NCI-H2081 (cell line): ENCODE measurements at places on chromosomes 12 and 14.
A peak's percentile ranks its signal among the peaks of the same experiment; 100 is the strongest.

DNA sequence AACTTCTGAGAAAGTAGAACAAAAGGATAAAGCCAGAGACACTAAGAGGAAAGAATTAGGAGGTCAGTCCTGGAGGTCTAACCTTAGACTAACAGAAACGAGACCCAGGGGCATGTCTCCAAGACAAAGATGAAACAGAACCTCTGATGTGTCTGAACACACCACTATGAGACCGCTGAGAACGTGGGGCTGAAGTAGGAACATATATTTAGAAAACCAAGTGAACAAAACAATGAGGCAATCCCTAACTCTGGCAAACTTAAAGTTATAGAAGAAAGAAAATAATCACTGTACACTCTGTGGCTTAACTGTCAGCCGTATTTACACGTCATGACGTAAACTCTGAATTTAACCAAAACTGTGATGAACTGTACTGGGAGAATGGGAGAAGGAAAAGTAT lies 17.9 kb downstream of the KCTD10 start:
- no peak for DNase-seq

GRCh38 chr12:55938826-55939501 lies 8.0 kb downstream of the DGKA start:
- no peak for DNase-seq

GRCh38 chr12:64749461-64750200 lies 9.6 kb downstream of the GNS start:
- no peak for DNase-seq

DNA sequence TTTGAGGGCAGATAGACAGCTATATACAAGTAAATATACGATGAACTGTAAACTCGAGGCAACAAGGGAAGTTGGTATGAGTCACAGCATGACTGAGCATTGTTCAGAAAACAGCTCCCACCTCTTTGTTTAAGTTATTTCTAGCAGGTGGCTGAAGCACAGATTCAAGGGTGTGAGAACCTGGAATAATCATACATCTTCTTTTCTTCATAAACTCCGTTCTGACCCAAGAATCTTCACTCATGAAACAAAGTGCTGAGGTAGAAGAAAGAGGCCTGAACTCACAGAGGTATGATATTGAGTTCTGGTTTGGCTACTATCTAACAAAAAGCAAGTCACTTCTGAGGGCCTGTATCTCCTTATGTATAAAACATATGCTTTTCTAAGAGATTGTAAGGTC lies 364.1 kb upstream of the KITLG start:
- DNase-seq: no peak

DNA sequence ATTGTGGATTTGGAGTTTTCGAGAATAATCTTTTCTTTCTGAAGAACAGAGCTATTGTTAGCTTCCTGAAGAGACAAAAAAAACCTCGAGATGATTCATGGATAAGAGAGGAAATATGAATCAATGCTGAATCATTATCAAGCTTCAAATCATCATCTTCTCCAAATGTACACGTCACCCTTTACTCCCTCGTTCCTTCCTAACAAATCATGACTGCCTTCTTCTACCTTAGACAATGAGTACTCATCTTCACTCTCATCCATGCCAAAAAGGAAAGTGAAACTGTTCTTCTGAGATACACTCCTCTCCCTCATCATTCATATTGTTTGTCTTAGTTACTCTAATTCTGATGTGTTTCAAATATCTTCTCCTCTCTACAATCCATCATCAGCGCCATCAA lies 1115.8 kb upstream of the ATXN7L3B start:
- DNase-seq: no peak

- peak; percentile 33 for DNase-seq
These were observed 2.3 kb upstream of the DIO2 start for GRCh38 chr14:80213602-80214001.

GRCh38 chr12:25896981-25897380 lies 61.5 kb upstream of the RASSF8 start:
- no peak for DNase-seq

- DNase-seq: no peak
These were observed 8.4 kb downstream of the ZC2HC1C start for GRCh38 chr14:75077794-75078193.

- DNase-seq: no peak
These were observed 23.3 kb downstream of the LMNTD1 start for GRCh38 chr12:25529738-25530137.

DNA sequence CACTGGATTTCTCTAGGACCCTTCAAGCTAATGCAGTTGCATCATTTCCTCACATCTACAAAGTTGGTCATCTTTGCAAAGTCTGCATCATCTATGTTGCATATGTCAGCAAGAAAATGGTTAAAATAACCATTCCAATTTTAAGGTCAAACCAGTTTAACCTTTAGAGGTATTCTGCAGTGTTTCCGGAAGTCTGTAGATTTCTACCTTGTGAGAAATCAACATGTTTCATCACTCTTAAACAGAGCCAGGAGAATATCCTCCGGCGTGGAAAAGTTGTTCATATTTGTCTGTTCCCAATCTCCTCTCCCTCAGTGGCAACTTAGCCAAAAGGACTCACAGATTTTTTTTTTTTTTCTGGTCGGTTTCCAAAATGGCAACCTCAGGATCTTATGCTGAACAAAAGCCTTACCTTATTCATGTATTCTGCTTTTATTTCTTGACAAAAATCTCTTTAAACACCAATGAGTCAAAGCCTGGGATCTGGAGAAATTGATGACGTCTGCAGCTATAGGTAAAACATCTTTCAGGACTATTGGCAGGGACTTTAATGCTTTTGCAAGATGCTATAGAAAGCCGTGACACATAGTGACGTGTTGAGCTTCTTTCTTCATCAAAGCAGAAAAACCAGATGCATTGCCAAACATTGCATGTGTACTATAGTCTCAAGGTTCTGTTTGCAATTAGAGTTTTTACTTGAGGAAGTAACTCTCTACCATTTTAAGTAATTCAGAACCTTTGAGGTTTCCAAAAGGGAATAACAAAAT lies 16.0 kb upstream of the CDK17 start:
- DNase-seq: no peak

DNA sequence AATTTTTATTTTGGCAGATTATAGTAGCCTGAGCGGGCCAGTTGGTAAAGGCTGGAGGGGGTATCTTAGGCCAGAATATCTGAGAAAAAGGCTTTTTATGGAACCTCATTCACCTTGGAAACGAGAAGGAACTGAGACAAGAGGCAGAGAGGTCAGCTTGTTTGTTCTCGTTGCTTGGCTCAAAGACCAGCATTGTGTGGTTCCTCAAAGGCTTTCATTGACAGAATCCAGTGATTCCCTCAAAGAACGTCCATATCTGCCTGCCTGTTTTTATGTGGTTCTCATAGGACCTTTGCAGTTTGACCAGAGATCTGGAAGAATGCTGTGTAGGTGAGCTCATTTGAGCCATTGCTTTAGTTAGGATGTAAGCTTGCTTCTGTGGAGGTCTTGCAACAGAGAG lies 117.3 kb downstream of the CFAP54 start:
- DNase-seq: no peak

- no peak for DNase-seq
These were observed at the start of gene LRRC43 for GRCh38 chr12:122182887-122183587. LRRC43 (plus strand) TSS chr12:122183123; CDS start chr12:122183145, 22 bp downstream.

DNA sequence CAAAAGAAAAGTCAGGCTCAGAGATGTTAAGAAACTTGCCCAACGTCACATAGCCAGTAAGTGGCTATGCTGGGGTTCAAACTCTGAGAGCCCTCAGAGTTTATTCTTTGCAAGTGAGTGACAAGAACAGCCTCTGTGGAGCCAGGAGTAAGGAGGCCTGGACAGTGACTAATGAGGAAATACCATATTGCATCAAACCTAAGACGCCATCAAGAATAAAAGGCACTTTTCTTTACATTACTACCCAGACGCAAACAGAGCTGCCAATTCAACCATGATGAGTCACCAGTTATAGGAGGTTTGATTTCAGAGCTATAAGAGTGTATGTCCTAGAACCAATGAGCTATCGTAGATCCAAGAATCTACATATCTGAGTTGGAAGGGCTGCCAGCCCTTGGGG lies 9.4 kb downstream of the TNFRSF1A start:
- DNase-seq: no peak

GRCh38 chr12:18368594-18368993 lies 107.3 kb downstream of the PIK3C2G start:
- DNase-seq: no peak

- no peak for DNase-seq
These were observed 3.2 kb upstream of the SOCS2 start for GRCh38 chr12:93569301-93569655.

DNA sequence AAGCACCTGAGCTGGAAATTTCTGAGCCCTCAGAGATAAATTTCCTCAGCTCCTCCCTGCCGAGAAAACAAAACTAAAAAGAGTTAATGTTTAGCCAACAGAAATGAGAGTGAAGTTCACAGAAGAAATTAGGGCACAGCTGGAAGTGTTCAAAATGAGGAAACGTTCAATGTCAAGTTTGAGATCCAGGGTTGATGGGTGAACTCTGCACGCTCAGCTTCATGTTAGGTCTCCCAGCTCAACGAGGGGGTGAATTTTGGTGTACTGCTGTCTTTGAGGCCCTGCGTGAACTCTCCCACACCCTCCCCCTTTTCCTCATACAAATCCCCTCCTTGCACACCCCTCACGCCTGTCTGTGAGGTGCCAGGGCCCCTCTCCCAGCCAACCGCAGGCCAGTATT lies 13.3 kb upstream of the OAS3 start:
- DNase-seq: no peak

DNA sequence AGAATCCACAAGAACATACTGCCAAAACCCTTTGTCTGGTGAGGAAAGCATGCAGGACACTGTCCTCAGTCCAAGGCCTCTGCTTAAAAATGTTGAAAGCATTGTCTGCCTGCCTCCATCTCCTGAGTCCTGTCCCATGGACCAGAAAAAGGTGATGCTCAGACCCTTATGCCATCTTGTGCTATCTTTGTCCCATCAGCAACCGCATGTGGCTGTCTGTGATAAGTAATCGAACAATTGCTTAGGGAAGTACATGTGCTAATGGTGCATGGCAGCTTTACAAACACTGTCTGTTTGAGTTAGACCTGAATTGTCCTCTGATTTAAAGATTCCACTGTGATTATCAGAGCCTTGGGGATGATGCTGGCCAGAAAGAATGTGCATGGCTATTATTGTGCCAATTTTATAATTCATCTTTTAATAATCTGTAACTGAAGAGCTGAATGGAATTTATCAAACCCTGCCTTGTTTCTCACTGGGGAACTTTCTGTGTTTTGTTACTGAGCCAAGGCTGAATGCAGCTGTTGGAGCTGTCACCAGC lies 177.5 kb downstream of the DACT1 start:
- peak; percentile 14 for DNase-seq

DNA sequence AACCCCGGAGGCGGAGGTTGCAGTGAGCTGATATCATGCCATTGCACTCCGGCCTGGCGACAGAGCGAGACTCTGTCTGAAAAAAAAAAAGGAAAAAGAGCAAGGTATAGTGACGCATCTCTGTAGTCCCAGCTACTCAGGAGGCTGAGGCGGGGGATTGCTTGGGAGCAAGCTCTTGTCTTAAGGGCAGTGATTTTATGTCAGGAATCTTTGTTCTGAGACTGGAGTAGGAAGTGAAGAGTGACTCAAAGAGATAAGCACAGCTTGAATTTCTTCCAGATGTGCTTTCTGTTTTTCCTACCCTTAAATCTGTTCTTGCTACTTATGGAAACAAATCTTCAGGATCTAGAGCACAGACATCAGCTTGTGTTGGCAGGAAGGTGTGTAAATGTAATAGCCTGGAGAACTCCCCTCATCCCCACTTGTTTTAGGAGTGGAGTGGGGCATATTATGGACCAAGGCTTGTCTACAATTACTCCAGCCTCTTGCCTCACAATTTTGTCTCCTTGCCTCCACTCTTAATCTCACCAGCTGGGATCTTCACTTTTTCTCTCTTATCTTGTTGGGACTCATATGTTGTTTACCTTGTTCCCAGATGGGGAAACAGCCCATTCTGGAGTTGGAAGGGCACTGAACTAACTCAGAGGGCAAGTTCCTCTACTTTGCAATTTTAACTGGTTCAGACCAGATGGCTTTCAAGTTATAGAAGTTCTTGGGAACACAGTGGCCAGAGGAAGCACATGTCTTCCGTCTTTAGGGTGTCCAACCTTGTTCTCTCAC lies 7.5 kb downstream of the TMED2 start:
- no peak for DNase-seq

- DNase-seq: no peak
These were observed 27.4 kb downstream of the NELL2 start for GRCh38 chr12:44848703-44849085.

- DNase-seq: no peak
These were observed 97.2 kb upstream of the TMTC1 start for GRCh38 chr12:29880987-29881386.

- DNase-seq: no peak
These were observed 10.5 kb upstream of the CALM1 start for GRCh38 chr14:90386321-90386720.

GRCh38 chr14:102827716-102828115 lies 50.5 kb downstream of the TRAF3 start:
- DNase-seq: peak; percentile 60

- no peak for DNase-seq
These were observed 68.8 kb downstream of the LLPH start for GRCh38 chr12:66061557-66062289.

DNA sequence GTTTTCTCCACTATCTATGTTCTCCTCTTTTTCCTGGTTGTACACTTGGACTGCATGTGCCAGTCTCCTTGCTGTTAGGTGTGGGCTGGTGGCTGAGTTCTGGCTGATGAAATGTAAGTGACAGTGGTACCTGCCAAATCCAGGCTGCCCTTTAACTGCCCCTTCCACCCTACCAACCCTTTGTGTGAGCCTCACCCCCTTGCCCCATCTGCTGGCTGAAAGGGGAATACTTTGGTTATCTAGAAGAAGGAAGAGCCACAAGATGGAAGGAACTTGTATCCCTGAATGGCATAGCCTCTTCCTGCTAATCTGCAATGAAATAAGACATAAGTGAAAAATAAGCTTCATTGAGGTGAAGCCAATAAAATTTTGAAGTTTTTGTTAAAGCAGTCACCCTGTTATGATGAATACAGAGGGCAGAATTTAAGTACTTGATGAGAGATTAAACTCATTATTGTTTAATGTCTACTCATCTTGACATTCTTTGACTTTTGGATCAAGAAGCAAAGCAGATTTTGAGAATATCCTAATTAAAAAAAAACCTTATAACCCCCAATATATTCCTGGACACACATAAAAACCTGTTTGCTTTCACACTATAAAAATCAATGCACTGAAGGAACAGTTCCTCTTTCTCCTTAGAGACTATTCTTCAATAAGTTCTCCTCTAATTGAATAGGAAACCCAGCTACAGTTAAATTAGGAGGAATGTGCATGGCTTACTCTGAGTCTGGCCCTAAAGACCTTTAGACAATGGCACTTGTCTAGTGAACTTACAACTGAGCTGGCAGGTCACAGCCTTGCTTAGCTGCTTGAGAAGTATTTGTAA lies 262.6 kb upstream of the BTG1 start:
- peak; percentile 39 for DNase-seq

- DNase-seq: peak; percentile 18
These were observed 19.8 kb downstream of the OR5AU1 start for GRCh38 chr14:21136024-21136423.

- no peak for DNase-seq
These were observed 124.6 kb upstream of the E2F7 start for GRCh38 chr12:77189901-77190416.

DNA sequence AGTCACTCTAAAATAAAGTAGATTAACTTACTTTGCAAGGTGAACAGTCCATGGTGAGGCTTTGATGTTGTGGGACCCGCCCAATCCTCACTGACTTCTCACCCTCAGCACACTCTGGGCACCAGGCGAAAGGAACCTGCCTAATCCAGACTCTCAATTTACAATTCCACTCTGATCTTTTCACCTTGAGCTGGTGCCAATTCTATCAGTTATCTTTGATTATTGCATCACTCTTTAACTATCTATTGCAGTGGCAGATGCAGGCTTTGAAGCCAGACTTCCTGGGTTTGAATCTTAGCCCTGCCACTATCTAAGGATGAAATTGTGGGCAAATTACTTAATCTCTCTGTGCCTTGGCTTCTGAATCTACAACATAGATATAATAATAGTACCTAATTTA lies 18.9 kb upstream of the RASSF8 start:
- DNase-seq: no peak
